ENCODE measurements at places on chromosomes 16 and 17.

DNA sequence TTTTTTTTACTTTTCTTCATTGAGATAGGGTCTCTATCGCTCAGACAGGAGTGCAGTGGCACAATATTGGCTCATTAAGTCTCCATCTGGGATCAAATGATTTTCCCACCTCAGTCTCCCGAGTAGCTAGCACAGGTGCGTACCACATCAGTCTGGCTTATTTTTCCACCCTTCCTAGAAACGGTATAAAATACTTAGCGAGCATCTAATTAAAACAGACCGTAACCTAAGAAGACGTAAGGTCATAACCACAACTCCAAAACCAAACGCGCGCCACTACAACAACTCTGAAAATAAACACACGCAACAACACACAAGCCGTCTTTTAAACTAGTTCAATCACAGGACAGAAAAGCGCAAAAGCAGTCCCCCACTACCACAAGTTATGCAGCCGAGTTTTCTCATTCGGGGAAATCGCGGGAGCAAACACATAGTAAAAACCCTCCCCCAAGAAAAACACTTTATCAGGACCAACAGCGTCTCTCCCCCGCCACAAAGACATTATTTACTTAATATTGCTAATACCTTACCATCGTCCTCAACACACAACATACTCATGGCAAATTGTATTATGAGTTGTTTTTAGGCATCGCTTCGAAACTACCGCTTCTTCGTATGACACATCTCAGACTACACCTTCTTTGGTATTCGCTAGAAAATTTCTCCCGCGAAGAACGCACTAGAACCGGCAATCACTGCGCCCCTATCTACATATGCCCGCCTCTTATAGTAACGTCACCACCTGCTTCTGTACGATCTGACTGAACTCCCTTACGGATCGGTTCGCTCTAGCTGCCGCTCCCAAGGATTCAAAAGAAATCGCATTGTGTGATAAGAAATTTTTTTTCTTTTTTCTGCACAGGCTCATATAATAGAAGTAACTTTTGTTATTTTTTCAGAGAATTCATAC, 32.8 kb downstream of the TEX14 start:
- peak; percentile 82 for DNase-seq

- no peak for DNase-seq
These were observed 155.6 kb downstream of the GRIN2A start for GRCh38 chr16:10026593-10026992.

DNA sequence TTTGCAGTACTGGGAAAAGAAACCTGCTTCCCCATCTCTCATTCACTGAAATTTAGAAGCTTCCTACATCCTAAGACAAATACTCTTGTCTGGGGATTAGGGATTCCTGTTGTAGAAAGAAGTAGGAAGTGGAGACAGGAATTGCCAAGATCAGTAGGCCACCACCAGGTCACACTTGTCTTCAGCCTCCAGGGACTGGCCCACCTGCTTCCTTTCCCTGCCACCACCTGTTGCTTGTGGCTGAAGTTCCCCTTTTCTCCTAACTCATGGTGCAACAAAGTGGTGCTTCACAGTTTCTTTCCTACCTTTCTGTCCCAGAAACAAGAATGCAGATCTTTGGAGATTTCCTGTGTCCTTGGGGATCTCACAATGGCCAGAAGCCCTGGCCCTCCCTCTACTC, 82.4 kb downstream of the WNT3 start:
- no peak for DNase-seq

DNA sequence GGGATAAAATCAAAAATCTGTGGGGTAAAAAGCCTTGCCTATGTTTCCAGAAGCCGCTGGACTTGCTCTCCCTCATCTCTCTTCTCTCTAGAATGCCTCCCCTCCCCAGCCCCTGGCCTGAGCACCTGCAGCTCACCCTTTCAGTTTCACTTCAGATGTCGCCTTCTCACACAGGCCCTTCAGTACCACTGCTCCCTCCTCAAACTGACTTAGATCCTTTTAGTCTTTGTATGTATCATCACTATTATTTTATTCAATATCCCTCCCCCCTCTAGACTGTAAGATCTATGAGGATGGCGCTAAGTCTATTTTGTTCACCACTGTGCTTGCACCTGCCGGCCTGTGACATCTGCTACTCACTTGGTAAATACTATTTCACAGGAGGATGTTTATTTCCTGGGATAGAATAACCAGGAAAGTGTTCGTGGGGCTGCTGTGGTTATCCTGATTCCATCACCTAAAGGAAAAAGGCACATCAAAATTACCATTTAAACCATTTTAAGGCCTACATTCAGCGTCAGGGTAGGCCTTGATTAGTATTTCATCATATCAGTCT, 122.3 kb downstream of the MRTFB start:
- DNase-seq = no peak

GRCh38 chr16:74868501-74868900, 93.9 kb upstream of the FA2H start:
- DNase-seq = no peak

- DNase-seq = no peak
These were observed 26.9 kb downstream of the CPSF4L start for GRCh38 chr17:73234736-73235135.

All from activated T-cell treated with anti-CD3 and anti-CD28 coated beads, Interleukin-2, amount 50 U/mL, for 48 hours (primary cell).